Panc1 (cell line): ENCODE measurements at places on chromosomes 5 and 9. TPM values are rescaled to one million over a fixed set of nuclear protein-coding genes. Genes with fewer than 3 reads are reported as not detected.

ANXA1 gene
- 72.0 TPM for total RNA-seq

SLCO6A1 gene
- not detected for total RNA-seq

DNA sequence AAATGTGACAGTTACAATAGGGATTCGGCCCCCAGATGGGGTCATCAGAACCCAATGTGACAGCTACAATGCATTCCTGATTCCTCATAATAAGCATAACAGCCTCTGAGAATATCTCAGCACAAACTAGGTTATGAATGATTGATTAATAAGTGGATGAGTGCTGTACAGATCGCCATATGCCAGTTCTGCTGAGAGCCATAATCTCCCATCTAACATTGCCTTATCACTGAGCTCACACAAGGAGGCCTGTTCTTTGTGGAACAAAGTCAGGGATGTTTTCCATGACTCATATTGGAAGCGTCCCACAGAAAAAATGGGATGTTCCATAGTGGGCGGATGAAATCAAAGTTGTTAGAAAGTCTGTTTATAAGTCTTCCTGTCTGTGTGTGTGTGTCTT is 89.6 kb downstream of the KIF4B start:
- DNase-seq, result no peak

GRCh38 chr9:129679537-129679936 is 14.1 kb downstream of the PRRX2 start:
- no peak for DNase-seq

DNA sequence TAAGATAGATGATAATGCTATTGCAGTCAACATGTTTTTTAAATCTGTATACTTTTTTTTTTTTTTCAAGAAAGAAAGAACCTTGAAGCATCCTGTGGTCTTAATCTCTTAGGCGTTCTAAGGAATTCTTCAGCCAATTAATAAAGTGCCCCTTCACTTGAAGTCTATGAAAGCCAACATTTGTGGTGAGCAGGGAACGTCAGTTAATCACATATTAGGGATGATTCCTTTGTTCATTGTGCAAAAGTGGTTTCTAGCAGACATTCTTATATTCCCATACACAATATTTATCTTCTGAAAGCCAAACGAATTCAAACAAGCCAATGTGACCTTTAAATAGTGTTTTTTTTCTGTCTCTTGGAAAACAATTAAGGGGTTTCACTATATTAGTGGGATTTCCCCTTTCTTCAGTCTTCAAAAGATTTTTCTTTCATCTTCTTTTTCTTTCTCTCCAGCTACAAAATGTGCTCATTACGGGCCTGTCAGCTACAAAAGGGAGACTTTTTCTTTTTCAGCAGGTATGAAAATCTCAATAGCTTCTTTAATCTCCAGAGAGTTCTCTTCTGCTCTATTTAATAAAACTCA is 40.1 kb downstream of the TMEM167A start:
- DNase-seq, result no peak

WNT8A gene
- total RNA-seq, result not detected

DNA sequence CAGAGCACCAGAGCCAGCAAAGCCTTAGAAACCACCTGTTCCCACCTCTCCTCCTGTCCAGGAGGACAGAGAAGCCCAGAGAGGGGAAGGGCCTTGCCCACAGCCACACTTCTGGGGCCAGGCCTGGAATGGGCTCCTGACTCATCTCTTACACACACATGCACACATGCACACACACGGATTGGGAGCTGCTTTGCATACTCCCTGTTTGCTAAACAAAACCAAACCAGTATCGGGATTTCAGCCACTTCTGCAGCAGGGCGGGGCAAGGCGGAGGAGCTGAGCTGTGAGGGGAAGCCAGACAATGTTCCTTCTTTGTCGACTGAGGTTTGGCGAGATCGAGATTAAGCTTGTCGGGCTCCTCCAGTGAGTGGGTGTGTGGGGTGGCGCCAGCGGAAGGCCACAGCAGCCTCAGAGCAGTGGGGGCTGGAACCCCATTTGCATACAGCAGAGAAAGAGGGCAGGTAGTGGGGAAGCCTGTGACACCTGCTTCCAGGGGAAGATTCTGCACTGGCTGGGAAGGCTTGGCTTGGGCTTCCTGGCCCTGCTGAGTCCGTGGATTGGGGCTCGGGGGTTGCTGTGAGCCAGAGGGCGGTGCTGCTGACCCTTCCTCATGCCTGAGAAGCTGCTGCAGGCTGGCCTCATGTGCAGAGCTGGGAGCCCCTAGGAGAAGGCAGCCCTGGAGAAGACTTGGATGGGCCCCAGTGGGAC is 16.1 kb downstream of the GFI1B start:
- no peak for DNase-seq

- no peak for DNase-seq
These were observed 134.3 kb downstream of the OR2K2 start for GRCh38 chr9:111195766-111196165.

- no peak for DNase-seq
These were observed 35.8 kb upstream of the TIFAB start for GRCh38 chr5:135487839-135488514.

- DNase-seq, result no peak
These were observed 107.5 kb downstream of the EBF1 start for GRCh38 chr5:158992037-158992740.

GRCh38 chr5:113283558-113283957 is 151.2 kb downstream of the TSSK1B start:
- no peak for DNase-seq

- no peak for DNase-seq
These were observed 277.8 kb upstream of the FBXL7 start for GRCh38 chr5:15222156-15222555.

DNA sequence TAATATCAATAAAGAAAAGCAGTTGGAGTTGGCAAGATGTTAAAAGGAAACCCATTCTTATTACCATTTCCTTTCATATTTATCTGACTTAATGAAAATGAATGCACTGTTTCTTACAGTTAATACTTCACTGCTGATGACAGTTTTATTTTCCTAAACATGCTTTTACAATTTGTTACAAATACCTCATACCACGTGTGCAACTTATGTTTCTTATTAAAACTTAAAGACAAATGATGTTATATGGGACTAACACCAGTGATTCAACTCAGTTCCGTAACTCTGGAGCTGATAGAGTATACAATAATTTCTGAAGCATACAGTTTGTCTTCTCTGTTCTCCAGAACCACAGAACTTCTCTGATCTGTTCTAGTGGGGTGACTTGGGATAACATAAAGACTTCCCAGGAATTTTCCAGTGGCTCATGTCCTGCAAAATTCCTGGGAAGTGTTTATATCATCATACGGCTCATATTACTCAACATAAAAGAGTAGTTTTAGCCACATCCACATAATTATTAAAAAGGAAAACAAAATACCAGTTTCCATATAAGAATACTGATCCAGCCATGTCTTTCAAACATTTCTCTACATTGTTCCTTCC is 1259.0 kb upstream of the C9orf72 start:
- DNase-seq, result no peak

NXNL2 gene
- 1.4 TPM for total RNA-seq

- no peak for DNase-seq
These were observed 181.6 kb upstream of the DMRTA1 start for GRCh38 chr9:22265038-22265437.

DNA sequence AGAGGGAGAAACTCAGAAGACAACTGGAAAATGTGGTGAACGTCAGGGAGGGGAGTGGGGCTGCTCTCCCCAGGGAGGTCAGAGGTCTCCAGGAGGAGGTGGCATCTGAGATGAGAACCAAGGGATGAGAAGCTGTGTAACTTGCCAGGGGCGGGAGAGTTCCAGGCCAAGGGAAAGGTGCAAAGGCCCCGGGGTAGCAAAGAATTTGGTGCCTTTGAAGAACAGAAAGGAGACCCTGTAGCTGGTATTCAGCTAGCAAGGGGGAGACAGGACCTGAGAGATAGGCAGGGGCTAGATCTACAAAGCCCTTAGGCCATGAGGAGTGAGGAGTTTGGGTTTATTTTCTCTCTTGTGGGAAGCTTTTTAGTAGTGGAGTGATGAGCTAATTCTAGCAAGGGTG is 3.3 kb downstream of the DNM1 start:
- DNase-seq, result no peak

GRCh38 chr5:127684726-127685467 is 18.3 kb upstream of the CCDC192 start:
- no peak for DNase-seq

GRCh38 chr5:18491349-18491748 is 857.1 kb downstream of the TAF11L14 start:
- DNase-seq, result no peak

- DNase-seq, result no peak
These were observed 16.6 kb downstream of the USP20 start for GRCh38 chr9:129851821-129852220.

GRCh38 chr5:62701036-62701435 is 122.4 kb downstream of the LRRC70 start:
- DNase-seq, result no peak

- no peak for DNase-seq
These were observed 280.3 kb upstream of the PANK3 start for GRCh38 chr5:168859471-168859870.

DNA sequence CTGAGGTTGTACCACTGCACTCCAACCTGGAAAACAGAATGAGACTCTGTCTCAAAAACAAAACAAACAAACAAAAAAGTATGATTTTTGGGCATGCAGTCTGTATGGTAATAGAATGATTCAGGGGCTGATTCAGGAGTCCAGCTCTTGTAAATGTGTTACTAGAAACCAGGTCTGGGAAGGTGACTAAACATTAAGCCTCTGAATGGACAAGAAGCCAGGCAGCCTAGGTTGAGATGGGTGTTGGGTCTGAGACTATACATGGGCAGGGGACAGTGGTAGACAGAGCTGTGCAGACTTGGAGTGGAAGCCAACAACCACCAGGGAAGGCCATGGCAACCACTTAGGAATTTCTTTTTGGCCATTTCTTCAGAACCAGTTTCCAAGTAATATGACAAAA is 64.9 kb upstream of the TLE1 start:
- no peak for DNase-seq
